Uterine smooth muscle cell (primary cell): ENCODE measurements at places on chromosomes 4 and X. TPM values are rescaled to one million over a fixed set of nuclear protein-coding genes. Genes with fewer than 3 reads are reported as not detected.

The CSAG2 gene
- total RNA-seq, result not detected in 2 replicates

The CT45A5 gene
- total RNA-seq, result not detected in 2 replicates

The SLC26A1 gene
- not detected in 2 replicates for total RNA-seq

The CDS1 gene
- total RNA-seq, result 0.11 and 0.37 TPM in 2 replicates

The FAT4 gene
- 6.6 and 9.9 TPM in 2 replicates for total RNA-seq

The LGI2 gene
- total RNA-seq, result 0.12 and 0.22 TPM in 2 replicates

The HPGDS gene
- not detected in 2 replicates for total RNA-seq

The SOWAHD gene
- under 0.01 TPM in 1 of 2 replicates, not detected in the other for total RNA-seq
